ENCODE measurements at places on chromosomes 5 and 9. TPM values are rescaled to one million over a fixed set of nuclear protein-coding genes. Genes with fewer than 3 reads are reported as not detected.

The SLC36A2 gene
- total RNA-seq: not detected

The BTNL3 gene
- not detected for total RNA-seq

The ZNF300 gene
- total RNA-seq: 4.6 TPM

The SIL1 gene
- 43.4 TPM for total RNA-seq

The BRINP1 gene
- 0.26 TPM for total RNA-seq

The HTR1A gene
- not detected for total RNA-seq

The CMBL gene
- 3.7 TPM for total RNA-seq

The F2RL2 gene
- 0.25 TPM for total RNA-seq

The CCNG1 gene
- 300 TPM for total RNA-seq

The KCNN2 gene
- 3.4 TPM for total RNA-seq

The EGFLAM gene
- total RNA-seq: 0.13 TPM

The CCNJL gene
- 8.5 TPM for total RNA-seq

The CDC25C gene
- 6.7 TPM for total RNA-seq

Measured in dermis microvascular lymphatic vessel endothelial cell (primary cell).